ENCODE measurements at places on chromosomes 2 and 18.

DNA sequence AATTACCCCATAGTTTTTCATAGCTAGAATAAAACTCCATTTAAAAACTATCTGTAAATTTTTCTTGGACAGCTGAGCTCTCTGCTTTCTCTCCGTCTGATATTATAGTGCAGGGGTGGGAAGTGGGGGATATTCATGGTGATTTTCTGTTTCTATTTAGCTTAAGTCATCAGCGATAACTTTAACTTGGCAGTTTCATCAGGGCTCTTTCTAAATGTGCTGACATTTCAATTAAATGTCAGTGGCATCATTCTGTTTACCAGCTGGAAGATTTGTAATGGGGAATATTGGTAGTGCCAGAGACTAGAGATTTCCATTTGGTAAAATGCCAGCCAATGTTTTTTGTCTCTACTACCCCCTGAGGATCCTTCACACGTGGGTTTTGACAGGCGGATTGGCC, 53.5 kb upstream of the CAPN13 start:
- DNase-seq = peak; percentile 11

DNA sequence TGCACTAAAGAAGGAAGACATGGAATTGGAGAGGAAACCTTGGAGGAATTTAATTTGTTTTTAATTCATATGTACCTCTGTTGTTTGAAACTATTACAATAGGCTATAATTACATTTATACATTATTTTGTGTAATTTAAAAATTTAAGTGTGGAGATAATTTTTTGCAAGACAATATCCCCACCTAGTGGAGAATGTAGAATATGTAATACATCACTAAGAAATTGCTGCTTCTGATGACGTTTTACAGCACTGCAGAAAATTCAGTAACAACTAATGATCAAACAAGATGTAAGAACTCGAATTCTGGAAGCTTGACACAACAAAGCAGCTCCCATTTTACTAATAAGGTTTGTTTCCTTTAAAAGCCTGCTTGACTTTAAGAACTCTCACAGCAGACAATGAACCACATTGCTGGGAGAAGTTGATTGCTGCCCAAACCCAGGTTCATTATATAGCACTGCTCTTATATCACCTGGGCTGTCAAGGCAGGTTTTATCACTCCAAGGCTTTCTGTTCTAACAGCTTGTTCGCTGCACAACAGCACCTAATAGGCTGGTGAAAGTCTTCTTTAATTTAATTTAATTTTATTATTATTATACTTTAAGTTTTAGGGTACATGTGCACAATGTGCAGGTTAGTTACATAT, 53.4 kb downstream of the THADA start:
- peak; percentile 45 for DNase-seq

DNA sequence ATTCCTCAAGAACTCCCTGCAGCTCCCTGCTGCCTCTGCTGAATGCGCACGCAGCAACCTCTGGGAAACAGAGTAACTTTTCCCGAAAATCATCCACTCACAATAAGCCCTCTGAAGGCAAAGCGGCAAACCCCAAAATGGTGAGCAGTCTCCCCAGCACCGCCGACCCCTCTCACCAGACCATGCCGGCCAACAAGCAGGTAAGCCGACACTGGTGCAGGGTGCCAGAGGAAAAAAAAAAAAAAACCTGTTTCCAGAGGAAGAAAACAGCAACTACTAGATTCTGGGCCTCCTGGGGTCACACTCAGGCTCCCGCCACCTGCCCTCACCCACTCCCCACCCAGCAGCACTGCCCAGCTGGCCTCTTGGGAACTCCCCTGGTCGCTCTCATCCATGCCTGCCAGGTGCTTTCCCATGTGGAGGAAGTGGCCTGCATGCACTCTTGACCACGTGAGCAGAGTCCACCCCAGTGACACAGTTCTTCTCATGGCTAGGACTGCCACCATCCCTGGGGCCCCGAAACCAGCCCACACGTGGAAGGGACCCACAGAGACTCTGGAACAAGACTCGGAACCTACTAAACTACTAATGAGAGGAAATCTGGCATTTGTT, 36.9 kb downstream of the KCTD18 start:
- no peak for DNase-seq

GRCh38 chr18:75029481-75029880, 179.5 kb downstream of the PTGR3 start:
- no peak for DNase-seq

DNA sequence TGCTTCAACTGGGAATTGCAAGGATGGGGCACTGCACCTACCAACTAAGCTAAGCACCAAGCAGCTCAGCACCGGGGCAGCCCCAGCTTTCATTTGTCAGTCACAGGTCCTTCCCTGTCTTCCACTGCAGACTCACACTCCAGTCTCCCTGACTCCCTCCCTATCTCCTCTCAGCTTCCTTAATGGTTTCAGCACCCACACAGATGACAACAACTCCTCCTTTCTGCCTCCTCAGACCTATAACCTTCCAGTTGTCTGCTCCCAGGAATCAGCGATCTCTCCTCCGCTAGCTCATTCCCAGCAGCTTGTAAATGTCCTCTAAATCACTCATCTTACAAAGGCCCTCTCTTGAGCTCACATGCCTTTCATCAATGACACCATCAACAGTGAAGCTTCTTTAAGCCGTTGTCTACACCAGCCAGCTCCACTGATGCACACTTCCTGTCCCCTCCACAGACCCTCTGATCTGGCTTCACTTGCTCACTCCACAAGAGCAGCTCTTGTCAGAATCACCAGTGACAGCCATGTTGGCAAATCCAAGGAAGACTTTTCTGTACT, 32.1 kb downstream of the CLASP1 start:
- no peak for DNase-seq

DNA sequence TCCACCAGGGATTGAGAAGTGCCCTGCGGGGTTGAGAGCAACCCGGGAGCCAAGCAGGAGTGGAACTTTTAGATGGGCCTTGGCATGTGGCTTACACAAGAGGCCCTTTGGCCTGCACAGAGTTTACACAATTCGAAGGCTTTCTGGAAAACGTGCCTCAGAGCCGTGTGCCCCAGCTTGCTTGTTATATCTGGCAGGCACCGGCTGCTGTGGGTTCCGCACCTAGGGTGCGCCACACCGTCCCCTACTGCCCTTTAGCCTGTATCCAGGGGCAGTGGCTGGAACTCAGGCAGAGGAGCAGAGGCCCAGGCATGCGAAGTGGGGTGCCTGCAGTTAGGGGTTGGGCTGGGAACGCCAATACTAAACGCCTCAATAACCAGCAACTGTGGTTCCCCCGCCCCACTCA, 32.9 kb upstream of the EDAR start:
- no peak for DNase-seq

GRCh38 chr2:28810384-28811285, at the start of gene SPDYA:
Gene SPDYA (plus strand): TSS chr2:28810834. CDS start chr2:28816015, 5,181 bp downstream.
- DNase-seq = peak; percentile 38

DNA sequence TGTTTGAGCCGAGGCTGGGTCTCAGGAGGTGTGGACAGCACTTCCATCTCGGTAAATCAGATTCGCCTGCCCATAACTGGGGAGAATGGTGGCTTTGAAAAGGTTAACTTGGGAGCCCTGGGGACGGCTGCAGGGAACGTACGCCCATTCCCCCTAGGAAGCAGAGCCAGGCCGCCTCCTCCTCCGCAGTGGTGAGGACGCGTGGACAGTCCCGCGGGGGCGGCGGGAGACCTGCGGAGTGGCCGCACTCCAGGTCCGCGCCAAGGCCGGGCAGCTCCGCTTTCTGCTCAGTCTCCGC, 845 bp upstream of the MYCN start:
- DNase-seq = no peak

DNA sequence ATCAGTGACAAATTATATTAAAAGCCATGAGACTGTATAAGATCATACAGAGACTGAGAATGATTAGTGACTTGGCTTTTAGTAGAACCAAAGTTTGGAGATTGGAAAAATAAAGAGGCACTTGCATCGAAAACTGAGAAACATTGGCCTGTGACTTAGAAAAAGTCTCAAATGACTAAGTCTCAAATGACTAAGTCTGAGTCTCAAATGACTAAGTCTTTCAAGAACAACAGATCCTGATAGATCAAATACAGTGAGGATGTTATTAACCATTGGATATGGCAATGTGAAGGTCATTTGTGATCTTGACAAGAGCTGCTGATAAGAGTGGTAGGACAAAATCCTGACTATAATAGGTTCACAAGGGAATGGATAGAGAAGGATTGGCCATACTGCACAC, 135.5 kb upstream of the FANCL start:
- no peak for DNase-seq

- no peak for DNase-seq
Observed at GRCh38 chr2:217418544-217418943, 558.7 kb upstream of the TNP1 start.

- DNase-seq = peak; percentile 69
Observed at GRCh38 chr2:205700331-205701132, 18.2 kb downstream of the NRP2 start.

GRCh38 chr2:190551928-190552327, 17.4 kb upstream of the NEMP2 start:
- DNase-seq = no peak

GRCh38 chr2:72084584-72084976, 63.1 kb downstream of the CYP26B1 start:
- DNase-seq = no peak

DNA sequence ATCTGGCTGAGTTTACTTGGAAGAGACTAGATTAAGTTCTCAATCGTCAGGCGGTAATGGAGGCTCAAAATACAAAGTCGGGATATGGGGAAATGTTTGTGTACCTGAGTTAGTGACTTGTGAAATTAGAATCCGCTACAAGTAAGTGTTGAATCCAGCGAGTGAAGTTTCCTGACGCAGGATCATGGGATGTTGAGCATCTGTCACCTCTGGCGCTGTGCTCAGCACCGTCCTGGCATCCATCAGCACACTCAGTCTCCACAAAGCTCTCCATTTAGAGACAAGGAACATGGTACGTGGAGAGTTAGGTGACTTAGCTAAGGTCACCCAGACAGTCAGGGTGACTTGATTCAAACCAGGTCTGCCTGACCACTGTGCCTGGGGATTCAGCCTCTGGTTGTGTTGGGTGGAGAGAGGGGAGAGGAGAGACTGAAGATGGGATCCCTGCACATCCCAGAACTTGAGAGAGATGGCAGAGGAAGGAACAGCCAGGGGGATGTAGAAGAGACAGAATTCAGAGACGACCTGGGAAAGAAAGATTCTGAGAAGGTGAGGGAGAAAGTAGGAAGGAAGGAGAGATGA, 251.2 kb downstream of the ACKR3 start:
- no peak for DNase-seq

DNA sequence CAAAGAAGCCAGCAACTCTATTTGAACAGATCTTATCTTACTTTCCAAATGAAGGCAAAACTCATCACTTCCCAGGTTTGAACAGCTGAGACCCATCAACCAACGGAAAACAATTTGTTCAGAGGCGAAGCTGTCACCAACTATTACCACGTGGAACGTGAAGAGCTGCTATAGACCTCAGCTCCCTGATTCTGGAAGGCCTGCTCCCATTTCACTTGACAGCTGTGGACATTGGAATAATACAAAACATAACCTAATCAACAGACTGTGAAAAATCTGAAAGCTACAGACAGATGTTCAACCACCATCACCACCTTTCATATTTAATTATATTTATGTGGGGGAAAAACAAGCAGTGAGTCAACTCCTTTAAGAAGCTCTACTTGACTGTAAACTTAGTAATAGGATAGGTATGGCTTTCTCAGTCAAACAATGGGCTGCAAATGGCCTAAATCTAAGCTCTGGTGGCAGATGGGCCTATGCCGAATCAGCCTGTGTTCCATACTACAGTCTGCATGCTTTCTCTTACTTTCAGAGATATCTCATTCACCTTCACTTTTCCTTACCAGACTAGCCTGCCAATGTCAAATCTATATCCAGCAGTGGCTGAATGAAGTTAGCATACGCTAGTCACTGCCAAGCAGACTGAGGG, 896.4 kb downstream of the TDRD15 start:
- DNase-seq = no peak
